Activated T-cell treated with anti-CD3 and anti-CD28 coated beads for 4 hours (primary cell): ENCODE measurements at places on chromosomes 2 and 18.

- no peak for DNase-seq
Observed at GRCh38 chr2:24912986-24913385, 7.1 kb downstream of the ADCY3 start.

DNA sequence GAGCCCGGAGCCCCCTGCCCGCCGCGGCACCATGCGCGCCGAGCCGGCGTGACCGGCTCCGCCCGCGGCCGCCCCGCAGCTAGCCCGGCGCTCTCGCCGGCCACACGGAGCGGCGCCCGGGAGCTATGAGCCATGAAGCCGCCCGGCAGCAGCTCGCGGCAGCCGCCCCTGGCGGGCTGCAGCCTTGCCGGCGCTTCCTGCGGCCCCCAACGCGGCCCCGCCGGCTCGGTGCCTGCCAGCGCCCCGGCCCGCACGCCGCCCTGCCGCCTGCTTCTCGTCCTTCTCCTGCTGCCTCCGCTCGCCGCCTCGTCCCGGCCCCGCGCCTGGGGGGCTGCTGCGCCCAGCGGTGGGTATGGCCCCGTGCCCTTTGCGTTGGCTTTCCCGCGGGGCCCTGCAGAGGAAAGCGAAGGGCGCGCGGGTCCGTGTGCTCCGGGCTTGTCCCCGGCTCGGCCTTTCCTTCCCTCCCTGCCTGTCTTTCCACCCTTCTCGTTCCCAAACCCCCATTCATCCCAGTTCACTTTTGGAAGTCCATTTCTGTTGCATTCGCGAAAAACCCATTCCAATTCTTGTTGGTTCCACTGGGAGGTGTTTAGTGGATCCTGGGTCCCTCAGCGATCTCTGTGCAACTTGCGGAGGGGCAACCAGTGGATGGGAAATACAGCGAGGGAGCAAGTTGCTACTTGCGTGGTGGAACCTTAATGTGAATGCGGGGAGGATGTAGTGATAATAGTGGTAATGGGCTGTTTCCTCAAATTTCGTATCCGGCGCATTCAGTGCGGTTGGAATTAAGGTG, 599 bp downstream of the ADAM23 start:
- no peak for DNase-seq

- no peak for DNase-seq
Observed at GRCh38 chr2:142330458-142330857, 199.6 kb upstream of the LRP1B start.

- DNase-seq, result no peak
Observed at GRCh38 chr18:46411191-46411828, 245.7 kb downstream of the LOXHD1 start.

DNA sequence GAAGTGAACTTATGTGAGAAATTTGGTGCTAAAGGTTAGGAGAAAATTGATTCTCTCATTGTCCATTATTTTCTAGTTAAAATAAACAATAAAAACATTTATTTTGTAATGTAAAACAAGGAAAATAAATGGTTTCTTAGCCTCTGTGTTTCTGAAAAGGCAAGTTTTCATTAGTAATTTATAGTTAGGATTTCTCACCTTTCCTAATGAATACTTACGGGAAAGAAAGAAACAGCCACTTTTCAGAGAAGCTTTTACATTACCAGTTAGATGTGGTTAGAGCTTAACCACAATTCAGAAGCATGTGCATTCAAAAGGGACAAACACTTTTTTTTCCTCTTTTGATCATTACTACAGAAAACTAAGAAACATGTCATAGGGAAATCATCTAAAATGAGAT, 18.8 kb downstream of the NEMP2 start:
- no peak for DNase-seq

GRCh38 chr2:127621981-127622431, 23.9 kb upstream of the GPR17 start:
- no peak for DNase-seq

GRCh38 chr2:172510088-172510487, 45.8 kb upstream of the PDK1 start:
- DNase-seq, result no peak

DNA sequence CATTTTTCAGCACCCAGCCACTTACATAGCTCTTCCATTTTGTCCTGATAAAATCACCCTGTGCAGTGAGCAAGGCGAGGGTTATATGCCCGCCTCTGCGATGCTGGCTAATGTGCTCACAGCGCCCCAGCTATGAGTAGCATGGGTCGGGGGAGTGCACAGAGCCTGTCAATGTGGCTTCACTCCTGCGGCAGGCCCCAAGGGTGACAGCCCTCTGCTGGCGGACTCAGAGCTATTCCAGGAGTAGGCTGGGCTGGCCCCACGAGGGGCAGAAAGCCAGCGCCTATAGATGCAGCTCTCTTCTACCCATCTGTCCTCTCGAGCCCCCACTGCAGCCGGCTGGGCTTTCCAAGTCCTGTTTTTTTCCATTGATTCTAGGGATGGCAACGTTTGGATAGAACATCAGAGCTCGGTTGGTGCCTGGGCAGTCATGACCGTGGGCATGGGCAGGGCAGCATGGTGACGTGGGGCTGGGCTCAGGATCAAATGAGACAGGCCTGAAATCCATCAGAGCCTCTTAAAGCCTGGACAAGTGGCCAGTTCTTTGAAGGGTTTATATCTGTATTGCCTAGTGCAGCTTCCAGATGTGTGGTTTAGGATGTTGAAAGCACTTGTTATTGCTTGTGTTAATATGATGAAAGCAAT, 134.7 kb downstream of the MCFD2 start:
- no peak for DNase-seq

- DNase-seq, result no peak
Observed at GRCh38 chr18:22314420-22314819, 103.3 kb downstream of the CTAGE1 start.

DNA sequence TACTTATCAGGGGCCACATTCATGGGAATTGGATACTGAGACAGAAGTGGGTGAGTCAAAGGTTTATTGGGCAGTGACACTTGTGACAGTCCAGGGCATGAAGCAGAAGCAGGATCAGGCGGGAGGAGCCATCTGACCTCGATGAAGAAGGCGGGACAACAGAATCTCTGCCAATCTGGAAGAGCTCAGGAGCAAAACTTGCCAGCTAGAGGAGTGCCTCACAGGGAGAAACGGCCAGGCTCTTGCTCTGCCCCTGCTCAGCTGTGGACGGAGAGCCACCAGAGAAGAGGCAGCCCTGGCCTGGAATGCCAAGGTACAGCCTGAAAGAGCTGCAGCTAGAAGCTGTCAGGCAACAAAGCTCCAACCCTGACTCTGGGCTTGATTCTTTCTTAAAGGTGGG, 16.9 kb downstream of the DAW1 start:
- DNase-seq, result no peak

DNA sequence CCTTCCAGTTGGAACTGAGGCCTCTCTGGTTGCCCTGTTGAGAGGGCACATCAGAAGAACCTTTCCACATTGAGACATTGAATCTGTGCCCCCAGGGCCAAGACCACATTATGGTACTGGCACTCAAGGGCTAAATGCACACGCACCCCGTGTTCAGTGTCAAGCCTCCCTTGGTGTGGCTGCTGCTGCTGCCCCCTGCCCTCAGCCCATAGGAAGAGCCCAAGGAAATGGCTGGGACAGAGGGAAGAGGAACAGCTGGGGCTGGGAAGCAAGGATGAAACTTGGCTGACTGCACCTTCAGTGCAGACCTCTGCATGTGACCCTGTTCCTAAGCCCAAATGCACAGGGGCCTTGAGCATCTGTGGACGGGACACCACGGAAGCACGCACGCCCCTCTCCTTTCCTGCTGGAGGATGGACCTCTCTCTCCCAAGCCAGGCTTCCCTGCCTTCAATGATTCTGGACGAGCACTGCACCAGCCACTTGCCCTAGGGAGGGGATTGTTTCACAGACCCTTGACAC, 40.2 kb downstream of the NIFK start:
- no peak for DNase-seq

DNA sequence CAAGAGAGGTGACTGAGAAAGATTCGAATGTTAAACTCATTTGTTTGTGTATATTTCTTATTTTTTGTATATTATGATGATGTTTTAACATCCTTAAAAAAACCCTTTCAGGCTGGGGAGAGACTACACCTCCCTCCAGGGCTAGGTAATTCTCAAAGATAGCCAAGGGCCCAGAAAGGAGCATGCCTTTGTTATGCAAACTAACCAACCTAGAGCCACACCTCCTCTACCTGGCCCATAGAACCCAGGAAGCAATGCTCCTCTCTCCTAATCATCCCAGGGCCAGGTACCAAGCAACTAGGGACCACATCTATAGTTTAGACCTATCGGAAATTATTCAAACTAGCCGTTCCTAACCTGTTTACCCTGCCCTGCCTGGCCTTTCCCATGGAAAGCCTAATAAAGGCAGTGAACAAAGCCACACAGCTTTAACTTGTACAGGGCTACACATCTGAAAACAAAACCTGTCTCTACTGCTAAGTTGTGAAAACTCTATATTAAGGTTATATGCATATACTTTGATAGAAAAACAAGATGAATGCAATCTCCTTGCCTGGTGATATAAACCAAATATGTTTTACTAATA, 79.7 kb downstream of the COLEC12 start:
- DNase-seq, result no peak

GRCh38 chr2:228983700-228984099, 287.4 kb downstream of the PID1 start:
- no peak for DNase-seq

DNA sequence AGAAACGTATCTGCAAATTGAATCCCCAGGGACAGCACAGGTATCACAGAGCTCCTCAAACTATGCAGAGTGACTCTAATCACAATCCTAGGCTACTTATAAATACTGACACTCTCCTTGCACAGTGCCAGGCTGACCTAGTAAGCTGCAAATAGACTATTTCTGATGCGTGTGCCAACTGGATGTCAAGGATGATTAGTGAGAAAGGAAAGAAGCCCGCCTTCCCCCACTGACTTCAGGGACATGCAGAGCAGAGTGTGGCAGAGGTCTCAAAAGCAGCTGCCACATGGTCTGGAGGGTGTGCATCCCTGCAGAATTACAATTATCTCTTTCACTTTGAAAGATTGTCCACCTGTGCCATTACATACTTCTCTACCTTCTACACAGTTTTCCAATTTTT, 235.6 kb downstream of the CPS1 start:
- DNase-seq, result no peak

GRCh38 chr18:52701219-52701935, 361.4 kb downstream of the DCC start:
- DNase-seq, result no peak

- DNase-seq, result no peak
Observed at GRCh38 chr2:156935616-156936015, 321.9 kb upstream of the GALNT5 start.

DNA sequence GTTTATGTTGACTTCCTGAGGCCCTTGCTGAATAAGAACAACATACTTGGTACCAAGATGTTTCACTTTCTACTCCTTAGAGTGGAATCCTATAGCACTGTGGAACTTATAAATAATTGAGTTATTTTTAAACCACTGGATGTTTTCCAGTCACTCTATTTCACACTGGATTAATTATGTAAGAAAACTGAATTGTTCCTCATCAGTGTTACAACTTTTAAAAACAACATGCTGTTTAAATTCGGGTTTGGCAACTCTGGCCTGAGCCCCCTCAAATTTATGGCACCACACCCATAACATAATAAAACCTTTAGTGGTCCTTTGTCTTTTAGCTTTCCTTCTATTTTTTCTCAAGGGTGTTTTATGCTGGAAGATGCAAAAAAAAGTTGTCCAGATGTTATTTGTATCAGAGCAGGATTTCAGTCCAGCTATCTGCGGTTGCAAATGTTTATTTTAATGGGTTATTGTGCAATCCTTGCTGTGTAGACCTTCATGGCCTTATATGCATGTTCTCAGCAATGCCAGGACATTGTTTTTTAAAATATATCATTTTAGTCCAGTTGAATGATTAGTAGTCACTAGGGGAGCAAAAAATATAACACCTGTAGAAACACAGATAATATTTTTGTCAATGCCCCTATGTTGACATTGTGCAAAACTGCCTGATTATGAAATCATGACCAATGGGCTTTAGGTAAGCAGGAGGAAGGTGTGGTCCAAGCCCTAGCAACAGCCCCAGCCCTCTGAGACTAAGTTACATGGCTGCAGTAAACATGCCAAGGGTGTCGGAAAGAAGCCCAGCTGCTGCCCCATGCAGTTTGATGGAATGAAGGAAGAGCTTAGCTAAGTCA, 638.0 kb upstream of the ZEB2 start:
- DNase-seq, result no peak

GRCh38 chr2:142380372-142380771, 249.6 kb upstream of the LRP1B start:
- no peak for DNase-seq

DNA sequence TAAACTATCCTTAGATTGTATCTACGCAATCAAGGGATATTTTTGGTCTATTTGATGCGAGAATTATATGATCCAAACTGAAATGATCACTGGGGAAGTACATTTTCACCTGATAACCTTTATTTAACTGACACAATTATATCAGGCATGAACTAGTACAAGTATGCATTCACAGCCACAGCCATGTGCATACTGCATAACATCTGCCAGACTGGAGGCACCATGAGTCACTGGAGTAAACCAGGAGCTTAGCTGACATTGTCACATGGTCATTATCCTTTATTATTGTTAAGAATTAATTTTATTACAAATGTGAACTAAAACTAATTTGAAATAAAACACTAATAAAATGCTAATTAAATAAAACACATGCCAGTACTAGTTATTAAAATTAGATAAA, 1127.1 kb downstream of the DPP10 start:
- no peak for DNase-seq

DNA sequence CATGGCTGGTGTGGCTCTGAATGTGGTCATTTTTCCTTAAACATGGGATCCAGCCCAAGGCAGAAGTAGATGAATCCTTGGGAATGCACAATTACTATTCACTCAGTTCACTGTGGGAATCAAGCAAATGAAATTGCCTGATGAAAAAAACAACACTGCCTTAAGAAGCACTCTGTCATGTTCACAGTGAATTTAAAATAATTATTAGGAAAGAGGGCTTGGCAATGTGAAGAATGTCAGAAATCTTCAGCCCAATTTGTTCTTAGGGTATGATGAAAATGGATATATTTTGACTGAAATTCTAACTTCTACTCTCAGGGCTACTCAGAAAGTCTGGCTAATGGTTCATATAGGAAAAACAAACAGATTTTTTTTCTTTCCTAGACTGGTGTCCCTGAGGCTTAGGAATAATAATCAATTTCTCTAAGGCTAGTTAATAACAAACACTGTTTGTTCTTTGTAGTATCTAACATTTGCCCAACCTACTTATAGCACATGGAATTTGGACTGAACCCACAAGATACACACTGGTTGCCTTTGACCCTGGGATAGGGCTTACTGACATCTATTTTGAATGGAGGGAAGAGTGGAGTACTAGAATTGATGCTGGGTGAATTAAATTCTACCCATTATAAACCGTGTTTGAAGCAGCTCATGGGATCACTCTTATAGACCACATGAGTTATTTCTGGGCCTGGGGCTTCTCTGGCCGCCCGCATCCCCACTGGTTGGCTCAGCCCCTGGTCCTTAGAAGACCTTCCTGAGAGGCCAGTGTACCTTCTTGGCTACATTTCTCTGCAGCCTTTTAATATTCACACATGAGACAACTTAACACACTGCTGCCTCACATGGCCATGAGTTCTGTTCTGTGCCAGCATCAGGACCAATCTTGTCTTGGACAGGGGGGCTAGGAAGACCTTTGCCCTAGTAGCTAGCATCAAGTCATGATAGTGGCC, 8.3 kb upstream of the MRPL33 start:
- no peak for DNase-seq
